Activated CD8-positive, alpha-beta memory T cell treated with anti-CD3 and anti-CD28 coated beads, Interleukin-2, amount 10 ng/mL, durations not matched to agents 7 days and 5 days (primary cell): ENCODE measurements at places on chromosomes 7 and 10. TPM values are rescaled to one million over a fixed set of nuclear protein-coding genes. Genes with fewer than 3 reads are reported as not detected.

DNA sequence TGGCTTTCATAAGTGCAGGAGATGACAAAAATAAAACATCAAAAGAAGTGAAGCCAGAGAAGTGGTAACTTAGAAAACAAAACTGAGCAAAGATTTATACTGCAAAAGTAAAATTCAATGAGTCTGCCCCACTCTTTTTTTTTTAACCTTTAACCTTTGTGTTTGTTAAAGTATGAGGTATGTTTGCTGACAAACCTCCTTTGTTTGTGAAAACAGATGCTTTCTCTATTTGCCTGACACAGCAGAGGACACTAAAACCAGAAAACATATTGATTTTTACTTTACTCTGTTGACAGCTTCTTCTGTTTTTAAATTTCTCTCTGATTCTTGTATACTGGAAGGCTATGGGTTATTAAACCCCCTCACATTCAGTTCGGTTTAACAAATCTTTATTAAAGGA, 57.6 kb downstream of the SGMS1 start:
- no peak for DNase-seq
- H3K4me1 ChIP-seq, result peaks cover 9% of the 10 kb centered on the region
- no peak overlapping the region for H3K27ac ChIP-seq
- no peaks in the 10 kb centered on the region for H3K27me3 ChIP-seq
- no peak overlapping the region for H3K4me3 ChIP-seq
- H3K36me3 ChIP-seq, result peaks cover 4% of the 10 kb centered on the region

DNA sequence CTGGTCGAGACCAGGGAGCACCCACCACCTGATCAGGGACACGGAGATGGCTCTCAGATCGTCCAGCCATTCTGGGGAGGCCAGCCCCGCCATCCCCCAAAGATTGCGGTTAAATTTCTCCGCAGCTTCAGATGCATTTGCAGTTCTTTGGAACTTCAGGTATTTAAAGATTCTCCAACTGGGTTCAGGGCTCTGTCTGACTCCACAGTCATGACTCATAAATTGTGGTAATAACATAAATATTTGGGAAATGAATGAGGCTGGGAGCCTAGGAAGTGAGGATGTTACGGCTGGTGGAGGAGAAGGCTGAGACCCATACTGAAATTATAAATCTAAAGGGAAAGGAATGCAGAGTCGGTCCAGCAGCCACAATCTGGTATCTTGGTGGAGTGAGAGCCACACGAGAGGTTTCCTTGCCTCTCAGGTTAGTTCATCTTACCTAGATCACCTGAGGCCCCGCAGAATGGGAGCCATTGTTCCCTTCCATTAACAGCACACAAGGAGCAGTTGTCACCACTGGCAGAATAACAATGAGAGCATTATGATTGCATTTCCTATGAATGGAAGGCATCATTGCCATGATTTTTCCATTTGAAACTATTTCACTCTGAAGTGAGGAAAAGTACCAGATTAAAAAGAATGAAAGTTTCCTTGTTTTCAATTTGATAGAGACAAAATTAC, 26.7 kb upstream of the DNAJB6 start:
- H3K27me3 ChIP-seq, result no peaks in the 10 kb centered on the region
- DNase-seq, result no peak
- H3K36me3 ChIP-seq, result peaks cover 1% of the 10 kb centered on the region
- no peak overlapping the region for H3K4me3 ChIP-seq

- H3K36me3 ChIP-seq, result no peaks in the 10 kb centered on the region
- no peaks in the 10 kb centered on the region for H3K27me3 ChIP-seq
- H3K4me3 ChIP-seq, result no peak overlapping the region
- H3K4me1 ChIP-seq, result no peaks in the 10 kb centered on the region
Observed at GRCh38 chr7:33471636-33472242, 342.4 kb downstream of the BBS9 start.

DNA sequence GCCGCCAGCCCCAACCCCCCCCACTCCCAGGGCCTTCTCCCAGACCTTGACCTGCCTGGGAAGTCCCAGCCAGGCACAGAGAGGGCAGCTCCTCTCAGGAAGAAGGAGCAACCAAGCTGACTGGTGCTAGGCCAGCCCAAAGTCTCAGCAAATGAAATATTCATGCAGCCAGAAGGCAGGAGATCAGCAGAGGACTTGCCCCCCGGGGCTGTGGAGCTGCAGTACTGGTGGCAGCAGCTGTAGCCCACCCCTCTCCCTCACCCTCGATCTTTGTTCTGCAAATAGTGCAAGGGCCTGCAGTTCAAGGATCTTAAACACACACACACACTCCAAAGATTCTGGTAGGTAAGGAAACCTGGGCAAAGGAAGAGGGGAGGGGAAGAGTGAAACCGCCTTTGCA, 3.5 kb upstream of the SRRM3 start:
- no peaks in the 10 kb centered on the region for H3K36me3 ChIP-seq
- DNase-seq, result no peak
- no peak overlapping the region for H3K4me3 ChIP-seq
- H3K27ac ChIP-seq, result no peak overlapping the region
- no peaks in the 10 kb centered on the region for H3K27me3 ChIP-seq

GRCh38 chr10:49362596-49363260, 33.2 kb downstream of the DRGX start:
- no peaks in the 10 kb centered on the region for H3K4me1 ChIP-seq
- DNase-seq, result peak; percentile 7
- H3K27me3 ChIP-seq, result peaks cover 8% of the 10 kb centered on the region
- H3K27ac ChIP-seq, result no peak overlapping the region
- H3K36me3 ChIP-seq, result no peaks in the 10 kb centered on the region

DNA sequence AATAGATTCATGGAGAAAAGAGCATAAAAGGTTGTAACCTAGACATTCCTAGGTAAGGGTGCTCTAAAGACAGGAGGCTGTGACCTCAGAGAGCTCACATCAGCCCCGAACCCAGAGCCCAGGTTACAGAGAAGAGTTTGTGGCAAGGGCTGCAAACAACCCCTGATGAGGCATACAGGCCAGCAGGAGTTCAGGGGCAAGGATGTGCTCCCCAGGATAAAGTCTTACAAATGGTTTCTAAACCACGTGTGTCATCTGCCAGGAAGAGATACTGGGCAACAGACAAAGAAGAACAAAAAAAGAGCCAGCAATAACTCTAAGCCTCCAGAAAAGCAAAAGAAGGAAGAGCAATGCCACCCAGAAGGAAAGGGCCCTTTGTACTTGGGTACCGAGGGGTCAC, 27.7 kb downstream of the NCAPG2 start:
- peaks cover 14% of the 10 kb centered on the region for H3K4me1 ChIP-seq
- DNase-seq, result no peak
- H3K36me3 ChIP-seq, result peaks cover 68% of the 10 kb centered on the region
- H3K27me3 ChIP-seq, result no peaks in the 10 kb centered on the region
- no peak overlapping the region for H3K4me3 ChIP-seq
- no peak overlapping the region for H3K27ac ChIP-seq

DNA sequence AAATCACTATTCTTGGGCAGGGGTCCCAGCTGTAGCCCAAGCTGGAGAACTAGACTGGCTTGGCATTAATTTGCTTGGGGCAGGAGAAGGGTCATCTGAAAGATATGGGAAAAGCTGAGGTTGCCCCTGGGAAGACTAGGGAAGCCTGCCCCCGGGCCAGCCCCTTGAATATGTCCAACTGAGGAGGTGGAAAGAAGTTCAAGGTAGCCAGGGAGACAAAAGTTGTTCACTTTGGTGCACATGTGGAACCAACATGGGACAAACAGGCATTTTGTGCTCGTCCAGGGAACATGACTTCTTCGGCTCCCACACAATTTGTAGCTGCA, 1.4 kb upstream of the LRRC61 start:
- H3K27ac ChIP-seq, result peak overlapping the region; percentile 100
- peaks cover 45% of the 10 kb centered on the region for H3K4me1 ChIP-seq
- peak overlapping the region; percentile 80 for H3K4me3 ChIP-seq
- H3K27me3 ChIP-seq, result no peaks in the 10 kb centered on the region
- DNase-seq, result no peak

DNA sequence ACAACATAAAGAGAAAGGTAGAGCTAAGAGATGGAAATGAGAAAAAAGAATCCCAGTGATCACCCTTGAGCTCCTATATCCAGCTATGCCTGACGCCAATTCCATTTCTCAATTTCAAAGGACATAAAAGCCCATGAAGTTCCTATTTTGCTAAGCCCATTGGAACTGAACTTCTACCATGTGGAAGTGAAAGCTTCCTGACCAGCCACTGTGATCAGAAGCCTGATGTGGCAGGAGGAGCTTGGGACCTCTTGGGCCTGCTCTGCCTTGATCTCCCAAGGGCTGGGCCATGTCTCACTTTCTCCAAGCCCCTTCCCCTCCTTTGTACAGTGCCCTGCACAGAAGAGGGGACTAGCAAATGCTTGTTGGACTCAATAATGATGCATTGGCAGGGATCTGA, 52.7 kb downstream of the PRLHR start:
- H3K27ac ChIP-seq, result no peak overlapping the region
- H3K4me3 ChIP-seq, result no peak overlapping the region
- no peaks in the 10 kb centered on the region for H3K4me1 ChIP-seq
- DNase-seq, result no peak
- H3K27me3 ChIP-seq, result peaks cover 43% of the 10 kb centered on the region

GRCh38 chr7:144384071-144384470, 19.4 kb downstream of the NOBOX start:
- peaks cover 8% of the 10 kb centered on the region for H3K4me1 ChIP-seq
- no peaks in the 10 kb centered on the region for H3K36me3 ChIP-seq
- no peak for DNase-seq
- H3K4me3 ChIP-seq, result no peak overlapping the region

DNA sequence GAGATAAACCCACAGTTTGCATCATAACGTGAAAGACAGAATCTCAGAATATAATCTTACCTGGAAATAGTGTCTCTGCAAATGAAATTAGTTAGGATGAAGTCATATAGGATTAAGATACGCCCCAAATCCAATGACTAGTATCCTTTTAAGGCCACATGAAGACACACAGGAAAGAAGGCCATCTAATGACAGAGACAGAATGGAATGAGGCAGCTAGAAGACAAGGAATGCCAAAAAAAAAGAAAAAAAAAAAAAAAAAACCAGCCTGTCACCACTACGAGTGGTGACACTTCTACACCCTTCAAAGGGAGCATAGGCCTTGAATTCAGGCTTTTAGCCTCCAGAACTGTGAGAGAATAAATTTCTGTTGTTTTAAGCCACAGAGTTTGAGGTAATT, 82.9 kb downstream of the HYCC1 start:
- H3K4me1 ChIP-seq, result peaks cover 2% of the 10 kb centered on the region
- H3K27me3 ChIP-seq, result peaks cover 22% of the 10 kb centered on the region
- no peak overlapping the region for H3K4me3 ChIP-seq
- no peak overlapping the region for H3K27ac ChIP-seq

DNA sequence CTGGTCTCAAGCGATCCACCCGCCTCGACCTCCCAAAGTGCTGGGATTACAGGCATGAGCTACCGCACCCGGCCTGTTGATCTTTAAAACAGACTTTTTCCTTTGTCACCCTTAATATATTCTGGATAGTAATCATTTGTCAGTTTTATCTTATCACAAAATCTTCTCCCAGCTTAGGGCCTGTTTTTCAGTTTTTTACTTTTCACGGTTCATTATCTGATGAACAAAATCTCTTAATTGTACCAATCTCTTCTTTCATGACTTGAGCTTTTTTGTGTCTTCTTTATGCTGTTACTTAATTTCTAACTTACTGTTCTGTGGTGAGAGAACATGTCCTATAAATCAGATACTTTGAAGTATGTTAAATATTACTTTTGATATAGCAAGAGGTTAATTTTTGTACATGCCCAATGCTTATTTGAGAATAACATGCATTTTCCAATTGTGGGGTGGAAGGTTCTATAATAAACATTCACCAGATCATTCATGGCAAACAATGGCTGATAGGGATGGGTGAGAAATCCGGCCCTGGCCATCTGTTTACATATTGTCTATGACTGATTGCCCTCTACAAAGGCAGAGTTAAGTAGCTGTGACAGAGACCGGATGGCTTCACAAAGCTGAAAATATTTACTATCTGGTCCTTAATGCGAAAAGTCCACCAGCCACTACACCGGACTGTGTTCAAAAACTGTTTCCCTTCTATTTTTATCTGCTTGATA, 5.3 kb downstream of the PAPOLB start:
- no peak overlapping the region for H3K27ac ChIP-seq
- no peak overlapping the region for H3K4me3 ChIP-seq
- H3K36me3 ChIP-seq, result no peaks in the 10 kb centered on the region
- peaks cover 5% of the 10 kb centered on the region for H3K4me1 ChIP-seq

DNA sequence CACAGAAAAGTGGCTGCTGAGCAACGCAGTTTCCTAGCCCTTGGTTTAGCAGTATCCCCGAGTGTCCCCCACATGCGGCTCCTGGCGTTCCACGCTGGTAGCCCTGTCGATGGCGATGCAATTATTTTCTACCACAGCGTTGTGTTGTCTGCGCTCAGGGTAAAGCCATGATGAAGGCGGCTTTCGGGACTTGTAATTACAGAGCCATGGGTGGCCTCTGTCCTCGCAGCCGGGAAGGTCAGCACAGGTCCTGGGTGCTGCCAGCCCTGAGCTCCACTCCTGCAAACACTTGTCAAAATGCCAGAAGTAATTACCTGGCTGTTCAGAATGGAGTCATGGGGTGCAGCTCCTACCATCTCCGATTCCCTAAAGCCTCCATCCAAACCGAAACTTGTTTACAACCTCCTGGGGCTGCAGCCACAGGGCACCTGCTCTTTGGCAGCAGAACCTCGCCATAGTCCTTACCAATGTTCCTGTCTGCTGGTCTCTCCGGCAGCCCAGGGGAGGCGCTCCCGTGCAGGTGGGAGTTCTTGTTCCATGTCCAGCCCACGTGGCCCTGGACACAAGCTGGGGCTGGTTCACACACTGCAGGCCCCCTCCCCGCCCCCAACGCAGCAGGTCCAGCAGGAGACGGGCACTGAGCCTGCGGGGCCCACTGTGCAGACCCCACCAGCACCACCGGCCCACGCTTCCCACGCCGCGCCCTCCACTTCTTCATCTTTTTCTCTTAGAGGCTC, 512.6 kb downstream of the PTPRN2 start:
- H3K36me3 ChIP-seq, result peaks cover 1% of the 10 kb centered on the region
- H3K4me1 ChIP-seq, result no peaks in the 10 kb centered on the region

DNA sequence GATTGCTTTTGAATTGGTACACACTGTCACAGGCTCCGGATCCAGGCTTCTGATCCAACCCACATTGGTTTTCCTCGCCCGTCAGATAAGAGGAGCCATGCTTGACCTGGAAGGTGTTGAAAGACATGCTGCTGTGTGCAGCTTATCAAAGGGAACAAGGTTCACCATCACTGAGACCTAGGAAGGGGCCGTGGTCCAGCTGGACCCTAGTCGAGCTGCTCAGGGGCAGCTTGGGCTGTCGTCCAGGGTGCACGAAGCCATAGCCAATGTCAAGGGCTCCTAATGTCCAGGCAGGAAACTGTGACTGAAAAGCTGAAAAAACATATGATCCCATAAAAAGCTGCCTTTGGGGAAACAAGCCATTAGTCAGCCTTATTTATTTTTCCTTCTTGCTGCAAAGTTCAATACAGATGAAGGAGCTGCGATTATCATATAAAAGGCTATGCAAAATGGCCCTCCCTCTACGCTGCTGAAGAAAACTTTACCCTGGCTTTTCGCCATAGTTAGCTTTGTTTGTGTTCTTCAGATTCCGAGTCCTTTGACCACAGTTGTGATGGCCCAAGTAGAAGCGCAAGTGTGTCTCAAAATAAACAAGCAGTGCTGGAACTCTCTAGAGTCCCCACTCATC, 118.0 kb downstream of the CREB5 start:
- H3K4me1 ChIP-seq, result no peaks in the 10 kb centered on the region
- H3K27ac ChIP-seq, result no peak overlapping the region
- no peaks in the 10 kb centered on the region for H3K36me3 ChIP-seq
- H3K4me3 ChIP-seq, result no peak overlapping the region

SPDYE1 gene
- total RNA-seq, result 0.20 TPM

KCNMA1 gene
- 0.55 TPM for total RNA-seq

MEIG1 gene
- total RNA-seq, result 0.91 TPM

SPDYE2B gene
- not detected for total RNA-seq

CAV2 gene
- total RNA-seq, result not detected

CCDC201 gene
- not detected for total RNA-seq

FXYD4 gene
- total RNA-seq, result 0.37 TPM

DIP2C gene
- total RNA-seq, result 0.26 TPM

VAX1 gene
- total RNA-seq, result not detected

GIMAP8 gene
- total RNA-seq, result 13.1 TPM

HMX3 gene
- total RNA-seq, result not detected

NPY4R2 gene
- total RNA-seq, result not detected
